Kasumi-1 (cell line): ENCODE measurements at places on chromosomes 16 and 17.

- DNase-seq = no peak
Measured at GRCh38 chr17:40230670-40231069, 11.6 kb downstream of the WIPF2 start.

- DNase-seq = no peak
Measured at GRCh38 chr17:8479431-8479947, 43.8 kb downstream of the NDEL1 start.

GRCh38 chr17:77717941-77718668 is 240.4 kb upstream of the TNRC6C start:
- no peak for DNase-seq

DNA sequence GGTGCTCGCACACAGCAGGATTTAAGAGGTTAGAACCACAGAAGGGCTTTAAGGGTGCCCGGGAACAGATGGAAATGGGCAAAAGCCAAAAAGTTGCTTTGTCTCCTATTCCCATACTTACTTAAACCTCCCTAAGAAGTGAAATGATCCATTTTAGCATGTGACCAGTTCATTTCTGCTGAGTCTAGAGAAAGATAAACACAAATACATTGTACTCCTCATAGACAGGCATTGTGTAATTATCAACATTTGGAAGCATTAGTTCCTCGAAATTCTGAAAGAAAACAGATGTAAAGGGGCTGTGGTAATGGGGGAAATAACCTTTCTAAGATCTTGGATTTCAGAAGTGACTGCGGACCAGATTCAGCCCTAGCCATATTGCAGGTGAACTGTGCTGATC is 178.3 kb downstream of the CYB561 start:
- DNase-seq = no peak
